ENCODE measurements at places on chromosomes 7 and 10.

- DNase-seq = no peak
Measured at GRCh38 chr10:43971981-43972380, 323.3 kb upstream of the ZNF32 start.

- DNase-seq = peak; percentile 2
Measured at GRCh38 chr7:92717993-92718716, 118.2 kb downstream of the CDK6 start.

DNA sequence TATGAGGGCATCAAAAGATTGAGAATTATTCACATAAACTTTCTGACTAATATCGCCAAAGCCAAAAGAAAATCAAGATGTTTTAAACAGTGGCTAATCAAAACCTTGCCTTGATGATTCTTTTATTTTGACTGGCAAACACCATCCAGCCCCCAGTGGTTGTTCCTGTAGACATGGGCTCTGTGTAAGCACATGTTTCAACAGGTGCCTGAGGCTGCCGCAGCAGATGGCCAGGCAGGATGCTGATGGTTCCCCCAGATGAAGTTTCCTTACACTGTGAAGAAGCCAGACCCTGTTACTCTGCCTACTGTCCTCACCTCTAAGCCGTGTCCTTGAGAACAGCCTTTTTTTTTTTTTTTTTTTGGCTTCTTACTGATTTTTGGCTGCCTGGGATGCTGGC is 146.5 kb downstream of the RAB11FIP2 start:
- no peak for DNase-seq

DNA sequence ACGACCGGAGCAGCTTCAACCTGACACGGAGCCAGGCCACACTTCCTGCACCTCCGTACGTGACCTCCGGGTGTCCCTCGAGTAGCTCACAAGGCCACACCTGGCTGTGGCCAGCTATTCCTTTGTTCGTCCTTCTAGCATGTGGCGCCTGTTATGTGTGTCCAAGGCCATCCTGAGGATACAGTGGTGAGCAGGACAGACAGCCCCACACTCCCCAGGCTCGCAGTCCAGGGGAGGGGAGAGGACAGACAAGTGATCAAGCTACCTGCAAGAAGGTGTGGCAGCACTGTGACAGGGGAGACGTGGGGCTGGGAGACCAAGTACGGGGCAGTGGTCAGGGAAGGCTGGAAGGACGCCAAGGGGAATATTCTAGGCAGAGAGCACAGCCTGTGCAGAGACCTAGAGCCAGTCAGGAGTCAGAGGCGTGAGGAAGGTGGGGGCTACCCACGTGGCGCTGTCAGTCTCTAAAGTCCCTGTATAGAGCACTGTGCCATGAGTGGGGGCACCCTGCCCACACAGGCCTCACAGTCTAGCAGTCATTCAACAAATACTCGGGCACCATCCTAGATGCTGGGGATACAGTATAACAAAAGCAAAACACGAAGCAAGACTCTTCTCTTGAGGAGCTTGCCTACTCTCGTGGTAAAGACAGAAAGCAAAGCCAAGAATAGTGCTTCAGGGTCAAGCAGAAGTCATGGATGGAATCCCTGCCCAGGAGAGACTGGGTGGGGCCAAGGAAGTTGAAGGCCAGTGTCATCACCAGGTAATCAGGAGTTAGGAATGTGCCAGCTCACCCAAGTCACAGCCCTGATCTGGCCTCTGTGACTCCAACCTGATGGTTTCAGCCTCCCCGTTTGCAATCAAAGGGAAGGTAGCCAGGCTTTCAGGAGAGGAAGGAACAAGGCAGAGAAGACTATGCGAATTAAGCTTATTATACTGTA is 58.6 kb downstream of the PROSER2 start:
- no peak for DNase-seq

DNA sequence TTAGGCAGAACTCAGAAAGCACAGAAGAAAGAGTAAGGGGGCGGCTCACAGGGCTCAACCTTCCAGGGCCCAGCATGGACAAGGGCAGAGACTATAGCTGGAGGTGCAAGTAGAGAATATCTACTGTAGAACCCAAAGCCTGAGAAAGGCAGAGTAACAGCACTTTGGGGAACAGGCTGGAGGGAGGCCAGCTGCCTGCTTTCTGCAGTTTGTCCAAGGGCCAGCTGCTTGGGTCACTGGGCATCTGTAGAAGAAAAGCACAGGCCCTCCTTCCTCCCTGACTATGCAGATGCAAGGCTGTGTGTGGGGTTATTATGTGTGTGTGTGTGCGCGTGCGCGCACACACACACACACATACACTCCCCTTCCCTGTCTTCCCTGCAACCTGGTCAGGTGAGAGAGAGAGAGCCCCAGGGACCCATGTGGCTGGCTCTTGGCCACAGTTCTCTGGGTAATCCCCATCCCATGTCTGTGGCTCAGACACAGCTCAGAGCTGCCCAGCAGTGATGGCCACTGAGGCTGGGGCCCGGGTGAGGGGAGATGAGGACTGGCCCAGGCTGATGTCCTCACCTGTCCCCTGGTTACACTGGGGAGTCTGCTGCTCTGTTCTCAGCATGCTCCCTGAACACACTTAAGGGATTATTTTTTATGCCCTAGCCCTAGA is 9.0 kb downstream of the ADRA2A start:
- no peak for DNase-seq

DNA sequence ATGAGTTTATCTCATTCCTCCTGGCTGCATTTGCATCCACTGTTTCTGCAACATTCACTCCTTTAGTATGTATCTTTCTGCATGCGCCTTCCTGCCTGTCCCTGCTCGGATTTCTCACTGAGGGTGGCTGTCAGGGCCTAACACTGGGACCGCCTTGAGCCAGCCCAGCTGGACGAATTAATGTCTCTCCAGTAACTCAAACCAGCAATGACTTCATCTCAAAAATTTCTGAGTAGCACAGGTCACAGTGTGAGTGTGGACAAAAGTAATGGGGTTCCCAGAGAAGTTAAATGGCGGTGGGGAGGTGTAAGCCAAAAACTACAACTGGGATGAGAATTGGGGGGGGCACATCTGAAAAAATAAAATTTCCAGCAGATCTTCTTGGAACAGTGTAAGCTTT is 444.0 kb upstream of the MGMT start:
- DNase-seq = no peak

GRCh38 chr7:8215648-8216333 is 46.2 kb downstream of the ICA1 start:
- DNase-seq = no peak

- DNase-seq = no peak
Measured at GRCh38 chr7:124322561-124322960, 289.7 kb upstream of the TMEM229A start.

- DNase-seq = no peak
Measured at GRCh38 chr7:143375298-143376034, 5.7 kb upstream of the ZYX start.

GRCh38 chr7:113770146-113770738 is 148.6 kb downstream of the PPP1R3A start:
- no peak for DNase-seq

DNA sequence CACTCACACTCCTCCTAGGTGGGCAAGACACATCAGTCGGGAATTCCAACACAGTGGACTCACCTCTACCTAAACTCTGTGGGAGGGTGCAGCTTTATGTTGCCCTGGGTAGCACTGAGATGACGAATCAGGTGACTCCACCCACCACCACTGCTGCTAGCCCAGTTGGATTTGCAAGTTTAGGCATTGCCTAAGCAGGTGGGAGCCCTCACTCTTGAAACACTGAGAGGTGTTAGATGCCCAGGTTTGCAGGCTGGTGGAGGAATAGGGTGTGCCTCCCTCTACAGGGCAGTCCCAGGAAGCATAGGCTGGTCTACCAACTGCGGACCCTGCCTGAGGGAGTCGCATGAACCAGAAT is 708.9 kb downstream of the POM121L12 start:
- no peak for DNase-seq

DNA sequence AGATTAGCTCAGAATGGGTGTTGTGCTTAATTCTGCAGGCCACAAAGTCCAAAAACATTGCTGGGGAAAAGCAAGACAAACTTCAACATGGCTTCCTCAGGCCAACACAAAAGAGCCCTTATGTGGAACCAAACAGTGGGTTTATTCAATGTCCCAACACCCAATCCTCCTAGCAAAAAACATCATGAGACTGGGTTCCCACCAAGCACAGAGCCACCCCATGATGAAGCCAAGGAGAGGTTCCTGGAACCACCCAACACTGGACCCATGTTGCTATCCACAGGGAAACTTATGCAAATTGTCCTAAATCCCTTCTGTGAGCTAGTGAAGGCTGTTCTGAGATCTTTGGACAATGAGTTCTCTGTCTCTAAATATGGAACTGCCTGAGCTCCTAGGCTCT is 24.0 kb downstream of the SLC25A13 start:
- DNase-seq = no peak

- DNase-seq = no peak
Measured at GRCh38 chr10:63084690-63085382, 48.3 kb upstream of the NRBF2 start.

DNA sequence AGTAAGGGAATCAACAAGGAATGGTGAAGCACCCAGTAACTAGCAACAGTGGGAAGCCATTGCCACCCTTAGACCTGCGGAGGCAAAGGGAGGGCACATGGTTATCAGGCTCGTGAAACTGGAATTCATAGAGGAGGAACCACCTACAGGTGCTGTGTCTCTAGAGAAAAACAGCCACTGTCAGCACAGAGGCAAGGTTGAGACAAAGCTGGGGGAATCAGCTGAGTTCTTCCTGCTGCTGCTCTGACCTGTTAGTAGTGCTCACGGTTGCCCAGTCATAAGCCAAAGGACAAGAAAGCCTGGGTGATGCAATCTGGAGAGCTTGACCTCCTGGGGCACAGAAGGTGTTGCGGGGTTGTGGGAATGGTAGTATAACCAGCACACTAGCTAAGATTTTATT is 110.1 kb downstream of the TPST1 start:
- DNase-seq = no peak

DNA sequence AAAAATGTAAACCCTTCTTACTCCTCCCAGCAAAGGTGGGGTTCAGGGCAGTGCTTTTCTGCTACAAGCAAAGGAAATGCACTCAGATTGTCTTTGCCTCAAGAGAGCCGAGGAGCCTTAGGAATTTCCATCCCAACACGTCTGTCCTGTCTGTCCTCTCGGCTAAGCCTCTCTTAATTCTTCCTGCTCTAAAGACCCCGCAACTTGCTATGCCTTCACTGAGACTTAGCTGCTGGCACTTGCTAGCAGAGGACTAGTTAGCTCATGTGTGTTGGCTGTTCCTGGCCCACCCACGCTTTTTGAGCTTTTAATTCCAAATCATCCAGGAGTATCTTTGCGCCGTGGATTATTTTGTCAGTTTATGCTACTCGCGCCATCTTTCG is 481 bp upstream of the NPM3 start:
- no peak for DNase-seq

DNA sequence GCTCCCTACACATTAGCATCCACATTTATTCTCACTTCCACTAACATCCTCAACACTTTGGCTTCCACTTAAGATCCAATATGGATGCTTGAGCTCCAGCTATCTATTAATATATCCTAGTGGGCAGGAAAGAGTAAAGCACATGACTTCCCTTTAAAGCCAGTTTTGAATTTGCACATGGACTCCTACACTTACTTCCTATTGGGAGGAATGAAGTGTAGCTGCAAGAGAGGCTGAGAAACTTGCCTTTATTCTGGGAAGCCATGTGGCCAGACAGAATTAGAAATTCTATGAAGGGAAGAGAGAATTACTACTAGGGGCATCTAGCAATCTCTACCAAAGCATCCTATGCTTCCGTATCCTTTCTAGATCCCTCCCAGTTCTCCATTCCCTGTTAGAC is 3.0 kb upstream of the TSPAN14 start:
- no peak for DNase-seq

GRCh38 chr7:96250776-96251361 is 71.0 kb downstream of the SLC25A13 start:
- no peak for DNase-seq

- no peak for DNase-seq
Measured at GRCh38 chr7:31175672-31176071, 123.6 kb downstream of the ADCYAP1R1 start.

- DNase-seq = no peak
Measured at GRCh38 chr7:92708111-92709042, 118.2 kb upstream of the FAM133B start.

- DNase-seq = no peak
Measured at GRCh38 chr10:49258350-49258683, 40.7 kb upstream of the C10orf71 start.

- peak; percentile 26 for DNase-seq
Measured at GRCh38 chr7:102279537-102280400, 6.9 kb upstream of the SH2B2 start.

DNA sequence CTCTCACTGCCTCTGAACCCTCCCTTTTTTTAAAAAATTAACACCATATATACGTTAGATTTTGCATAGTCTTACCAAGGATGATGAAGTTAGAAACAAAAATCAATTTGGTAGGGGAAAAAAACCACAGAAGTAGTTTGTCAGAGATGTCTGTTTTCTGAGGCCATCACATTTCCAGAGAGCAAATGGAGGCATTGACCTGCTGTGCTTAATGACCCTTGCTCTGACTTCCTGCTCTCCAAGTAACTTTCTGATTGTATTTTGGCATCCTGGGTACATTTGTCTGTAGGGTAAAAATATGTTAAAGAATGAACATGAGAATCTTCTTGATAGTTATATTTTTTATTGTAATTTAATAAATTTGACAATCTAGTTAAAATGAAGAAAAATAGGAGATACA is 140.2 kb downstream of the LCOR start:
- DNase-seq = no peak

DNA sequence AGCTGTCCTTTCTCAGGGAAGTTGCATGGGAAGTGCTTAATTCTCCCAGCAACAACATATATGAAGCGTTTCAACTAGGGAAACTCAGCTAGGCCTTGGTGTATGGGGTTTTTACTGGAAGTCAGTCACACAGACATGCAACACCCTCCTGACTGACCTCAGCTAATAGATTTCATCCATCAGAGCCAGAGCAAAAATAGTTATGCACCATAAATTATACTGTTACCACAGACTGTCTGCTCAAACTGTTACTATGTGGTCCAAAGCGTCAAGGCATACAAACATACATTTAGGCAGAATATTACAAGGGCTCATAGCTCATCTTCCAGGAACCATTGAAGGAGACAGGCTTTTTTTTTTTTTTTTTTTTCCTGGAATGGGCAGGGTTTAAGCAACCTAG is 417.9 kb downstream of the ANKRD7 start:
- DNase-seq = no peak

DNA sequence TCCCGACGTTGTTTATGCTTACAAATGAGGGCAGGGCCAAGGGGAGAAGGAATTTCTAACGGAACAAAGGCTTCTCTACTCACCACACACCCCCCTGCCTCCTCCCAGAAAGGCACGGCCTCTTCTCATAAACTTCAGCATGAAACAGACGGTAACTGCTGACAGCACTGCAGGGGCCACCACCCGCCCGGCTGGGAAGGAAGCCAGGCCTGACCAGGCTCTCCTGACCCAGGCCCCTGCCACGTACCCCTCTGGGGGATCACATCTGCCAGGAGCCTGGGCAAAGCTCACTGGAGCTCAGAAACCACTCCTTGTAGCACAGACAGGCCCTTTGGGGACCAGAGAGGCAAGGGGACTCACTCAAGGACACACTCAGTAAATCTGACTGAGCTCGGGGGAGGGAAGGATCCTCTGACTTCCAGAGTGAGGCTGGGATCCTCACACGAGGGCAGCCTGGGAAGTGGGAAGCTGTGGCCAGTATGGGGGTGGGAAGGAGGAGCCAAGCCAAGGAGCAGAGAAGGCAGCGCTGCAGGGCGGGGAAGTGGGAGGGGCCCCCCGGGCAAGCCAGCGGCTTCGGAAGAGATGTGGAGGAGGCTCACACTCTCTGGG is 46.1 kb downstream of the ZCCHC24 start:
- DNase-seq = no peak

Measured in activated naive CD4-positive, alpha-beta T cell (primary cell).